Testis (tissue), 5 donors: ENCODE measurements at places on chromosomes 11 and 22. TPM values are rescaled to one million over a fixed set of nuclear protein-coding genes. Genes with fewer than 3 reads are reported as not detected.

- no peak for DNase-seq
Observed at GRCh38 chr22:16961477-16962186, 46.4 kb downstream of the GAB4 start.

DNA sequence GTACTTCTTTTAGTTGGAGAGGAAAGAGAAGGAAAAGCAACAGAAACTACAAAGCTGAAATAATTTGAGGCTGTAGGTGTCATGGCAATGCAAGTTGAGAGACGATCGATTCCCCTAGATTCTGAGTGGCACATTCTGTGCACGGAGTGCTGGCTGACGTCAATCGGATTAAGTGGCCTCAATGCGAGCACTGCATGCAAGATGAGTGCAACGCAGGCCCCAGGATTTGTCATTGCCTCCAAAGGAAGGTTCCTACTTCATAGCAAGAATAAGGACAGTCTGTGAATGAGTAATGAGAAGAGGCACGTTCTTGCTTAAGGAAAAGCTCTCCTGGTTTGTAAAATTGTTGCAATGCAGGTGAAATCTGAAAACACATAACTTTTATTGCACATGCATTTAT, 892.4 kb downstream of the KCNA4 start:
- DNase-seq, result no peak

- no peak for DNase-seq
Observed at GRCh38 chr11:10640308-10640707, 53.2 kb downstream of the IRAG1 start.

DNA sequence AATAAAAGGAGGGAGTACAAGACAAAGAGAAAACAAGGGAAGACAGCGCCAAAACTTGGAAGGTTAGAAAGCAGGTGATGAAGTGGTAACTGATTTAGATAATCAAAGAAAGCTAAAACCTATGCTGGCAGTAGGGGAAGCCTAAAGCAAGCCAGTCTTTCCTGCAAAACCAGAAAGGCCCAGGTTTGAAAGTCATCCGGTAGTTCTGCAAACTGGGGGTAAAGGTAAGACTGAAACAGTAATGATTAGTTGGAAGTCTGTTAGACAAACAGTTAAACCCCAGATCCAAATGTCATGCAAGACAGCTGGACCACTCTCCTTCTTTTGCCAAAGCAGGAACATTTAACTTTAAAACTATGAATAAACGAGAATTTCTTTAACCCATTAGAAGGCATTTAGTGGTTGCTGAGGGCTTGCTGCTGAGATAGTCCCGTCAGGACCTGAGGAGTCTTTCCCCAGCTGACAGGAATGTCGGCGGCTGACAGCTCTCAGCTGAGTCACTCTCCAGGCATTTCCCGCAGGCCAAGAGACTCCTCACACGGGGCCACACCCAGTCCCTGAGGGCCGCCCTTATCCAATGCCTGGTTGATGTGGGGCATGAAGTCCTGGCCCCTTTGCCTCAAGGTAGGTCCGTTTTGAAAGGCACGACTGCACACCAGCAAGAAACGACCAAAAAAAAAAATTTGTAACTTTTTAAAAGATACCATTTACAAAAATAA, 36.3 kb upstream of the CFAP300 start:
- peak; percentile 48 for DNase-seq

SESN3 gene
- polyA plus RNA-seq, result 106 TPM

DNA sequence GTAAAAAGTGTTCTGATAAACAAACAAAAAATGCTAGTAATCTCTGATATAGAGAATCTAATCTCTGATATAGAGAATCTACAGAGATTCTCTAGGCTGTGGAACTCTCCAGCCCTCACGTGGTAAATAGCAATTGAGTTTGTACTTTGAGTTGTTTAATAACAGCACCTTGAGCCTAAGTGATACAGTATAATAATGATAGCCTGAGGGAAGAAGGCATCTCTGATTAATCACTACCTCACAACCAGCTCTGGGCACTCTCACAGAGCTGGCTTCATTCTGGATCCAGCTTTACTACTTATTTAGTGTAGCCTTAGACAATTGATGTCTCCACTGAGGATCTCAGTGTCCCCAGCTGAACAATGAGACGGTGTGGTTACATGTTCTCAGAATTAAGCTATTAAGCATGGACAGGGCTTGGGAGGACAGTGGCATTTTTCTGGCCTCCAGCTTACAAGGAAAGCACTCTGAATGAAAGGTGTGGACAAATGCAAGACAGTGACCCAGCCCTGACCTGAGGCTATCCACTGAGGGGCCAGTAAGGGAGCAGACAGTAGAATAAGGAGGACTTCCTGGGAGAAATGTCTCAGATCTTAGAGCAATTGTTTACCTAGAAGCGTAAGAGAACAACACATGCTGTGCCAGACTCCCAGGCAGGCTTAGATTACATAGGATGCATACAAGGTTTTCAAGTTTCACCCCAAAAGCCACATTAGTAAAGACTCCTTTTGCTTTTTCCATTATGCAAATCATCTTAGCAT, 88.7 kb upstream of the DRD2 start:
- no peak for DNase-seq

DSCAML1 gene
- polyA plus RNA-seq, result 1.6 TPM

- peak; percentile 41 for DNase-seq
Observed at GRCh38 chr11:44766112-44766971, 39.6 kb downstream of the TSPAN18 start.

- no peak for DNase-seq
Observed at GRCh38 chr11:27028561-27028965, 12.1 kb upstream of the BBOX1 start.

GRCh38 chr11:64802370-64803157, 450 bp downstream of the MAP4K2 start:
- DNase-seq, result peak; percentile 33

DNA sequence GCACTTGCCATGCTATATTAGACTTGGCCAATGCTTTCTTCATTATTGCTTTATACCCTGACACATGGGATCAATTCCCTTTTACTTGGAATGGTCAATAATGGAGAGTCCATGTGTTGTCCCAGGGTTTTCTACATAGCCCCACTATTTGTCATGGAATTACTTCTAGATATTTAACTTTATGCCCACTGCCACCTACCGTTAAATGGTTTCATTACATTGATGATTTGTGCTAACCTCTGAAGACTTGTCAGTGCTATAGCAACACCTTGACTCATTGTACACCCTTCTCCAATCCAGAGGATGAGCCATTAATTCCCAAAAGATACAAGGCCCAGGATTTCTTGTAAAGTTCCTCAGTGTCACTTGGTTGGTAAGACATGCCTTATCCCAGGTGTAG, 31.4 kb upstream of the SLC22A25 start:
- no peak for DNase-seq

GRCh38 chr11:111765320-111765983, 737 bp downstream of the PPP2R1B start:
- peak; percentile 50 for DNase-seq

MRPL23 gene
- 50.0 TPM for polyA plus RNA-seq

ADAMTS15 gene
- polyA plus RNA-seq, result 5.7 TPM

NPTXR gene
- polyA plus RNA-seq, result 3.9 TPM

CD6 gene
- 3.1 TPM for polyA plus RNA-seq

- no peak for DNase-seq
Observed at GRCh38 chr22:49810363-49811019, 17.2 kb downstream of the BRD1 start.
